Activated naive CD8-positive, alpha-beta T cell treated with anti-CD3 and anti-CD28 coated beads, Interleukin-2, amount 50 U/mL, for 16 hours (primary cell): ENCODE measurements at places on chromosomes 6 and 20.

- DNase-seq: no peak
These were observed 103.4 kb downstream of the TULP4 start for GRCh38 chr6:158415666-158416065.

DNA sequence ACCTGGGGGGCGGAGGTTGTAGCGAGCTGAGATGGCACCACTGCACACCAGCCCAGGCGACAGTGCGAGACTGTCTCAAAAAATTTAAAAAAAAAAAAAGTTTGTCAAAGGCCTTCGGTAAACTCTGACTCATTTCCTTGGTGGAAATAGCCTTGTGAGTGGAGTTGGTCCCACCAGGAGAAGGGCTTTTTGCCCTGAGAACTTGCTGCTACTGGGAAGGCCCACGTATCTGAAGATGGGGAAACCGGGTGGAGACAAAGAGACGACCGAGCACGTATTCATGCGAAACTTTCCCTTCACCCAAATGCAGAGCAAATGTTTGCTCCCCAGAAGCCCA lies 51.7 kb downstream of the SLC22A23 start:
- DNase-seq: no peak

GRCh38 chr6:22206106-22206505 lies 90.7 kb downstream of the PRL start:
- DNase-seq: no peak

GRCh38 chr6:88512951-88513350 lies 346.8 kb upstream of the CNR1 start:
- DNase-seq: no peak

GRCh38 chr6:113694278-113695077 lies 162.7 kb upstream of the MARCKS start:
- no peak for DNase-seq

DNA sequence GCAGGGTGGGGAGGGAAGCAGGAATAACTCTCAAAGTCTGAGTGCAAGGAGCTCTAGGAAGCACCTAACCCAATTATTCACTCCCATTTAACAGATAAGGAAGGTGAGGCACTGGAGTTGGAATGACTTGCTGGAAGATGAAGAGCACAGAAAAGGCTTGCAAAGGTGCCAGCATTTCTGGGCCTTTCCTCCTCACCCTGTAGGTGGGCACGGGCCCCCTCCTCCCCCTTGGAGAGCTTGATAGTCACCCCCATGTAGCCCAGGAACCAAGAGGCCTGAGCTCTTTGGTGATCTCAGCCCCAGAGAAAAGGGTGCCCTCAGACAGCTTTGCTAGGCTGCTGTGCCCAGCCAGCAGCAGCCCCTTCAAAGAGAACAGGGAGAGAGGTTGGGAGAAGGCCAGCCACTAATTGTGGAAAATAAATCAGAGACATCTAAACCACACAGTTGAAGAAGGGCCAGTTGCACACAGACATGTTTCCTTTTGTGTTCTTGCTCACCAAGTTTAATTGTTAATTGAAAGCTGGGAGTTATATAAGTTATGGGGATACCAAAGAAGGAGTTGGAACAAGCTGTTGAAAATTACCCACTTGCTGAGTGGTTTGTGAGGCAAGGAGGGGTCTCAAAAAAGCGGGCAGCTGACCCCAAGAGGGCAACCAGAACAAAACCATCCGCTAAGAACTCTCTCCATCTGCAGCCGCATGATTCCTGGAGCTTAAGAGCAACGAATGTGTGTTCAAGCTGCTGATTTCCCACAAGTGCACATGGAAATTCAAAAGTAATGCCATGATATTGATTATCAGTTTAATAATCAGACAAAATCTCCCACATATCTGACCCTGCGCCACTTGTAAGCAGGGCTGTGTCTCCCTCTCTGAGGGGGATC lies 77.0 kb downstream of the MRPL14 start:
- DNase-seq: no peak

- no peak for DNase-seq
These were observed 197.2 kb upstream of the GGTLC1 start for GRCh38 chr20:24185791-24186190.

GRCh38 chr6:12836009-12836408 lies 119.4 kb downstream of the PHACTR1 start:
- DNase-seq: no peak

- no peak for DNase-seq
These were observed 21.2 kb upstream of the NFATC2 start for GRCh38 chr20:51563486-51564332.

DNA sequence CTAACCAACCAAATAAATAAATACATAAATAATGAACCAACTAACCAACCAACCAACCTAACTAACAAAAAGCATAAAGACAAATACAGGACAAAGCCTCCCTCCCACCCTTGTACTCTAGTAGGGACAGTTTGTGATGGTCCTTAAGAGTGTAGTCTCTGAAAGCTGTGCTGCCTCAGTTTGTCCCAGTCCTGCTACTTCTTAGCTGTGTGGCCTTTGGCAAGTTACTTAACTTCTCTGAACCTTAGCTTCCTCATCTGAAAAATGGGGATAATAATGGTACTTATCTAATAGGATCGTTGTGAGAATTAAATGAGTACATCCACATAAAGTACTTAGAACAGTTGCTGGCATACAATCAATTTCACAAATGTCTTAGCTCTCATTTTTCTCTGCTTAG lies 232.6 kb upstream of the SUPT3H start:
- DNase-seq: no peak

- DNase-seq: no peak
These were observed 125.0 kb downstream of the FYN start for GRCh38 chr6:111748231-111748647.

GRCh38 chr20:44805979-44806620 lies 4.2 kb downstream of the RIMS4 start:
- DNase-seq: no peak

- no peak for DNase-seq
These were observed 34.5 kb downstream of the NTSR1 start for GRCh38 chr20:62742979-62743776.

- DNase-seq: no peak
These were observed 515.3 kb downstream of the TENT5A start for GRCh38 chr6:81237226-81237625.

GRCh38 chr6:15508931-15509330 lies 153.9 kb downstream of the DTNBP1 start:
- no peak for DNase-seq

GRCh38 chr20:20665606-20666332 lies 46.7 kb downstream of the RALGAPA2 start:
- DNase-seq: no peak

DNA sequence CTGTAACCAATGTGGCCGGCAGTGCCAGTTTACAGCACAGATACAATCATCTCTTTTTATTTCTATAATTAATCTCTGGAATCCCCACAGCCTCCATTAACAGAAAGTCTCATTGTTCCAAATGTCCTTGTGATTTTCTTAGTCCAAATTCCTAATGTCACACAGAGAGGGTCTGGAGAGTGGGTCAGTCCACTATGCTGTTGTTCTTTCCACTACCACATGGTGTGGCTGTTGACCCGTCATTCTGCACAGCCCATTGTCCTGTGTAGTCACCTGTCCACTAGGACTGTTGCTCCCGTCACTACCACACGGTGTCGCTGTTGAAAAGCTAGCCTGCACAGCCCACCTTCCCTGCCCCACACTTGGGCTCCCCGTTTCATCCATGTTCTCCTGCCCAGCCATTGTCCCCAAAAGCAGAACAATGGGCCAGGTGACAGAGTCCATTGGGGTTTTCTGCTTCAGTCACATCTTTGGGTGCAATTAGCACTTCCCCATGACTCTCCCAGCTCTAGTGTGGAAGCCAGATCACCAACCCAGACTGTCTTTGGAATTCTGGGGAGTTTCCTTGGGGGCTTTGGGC lies 8.6 kb upstream of the LBP start:
- DNase-seq: no peak

GRCh38 chr6:259901-260508 lies 32.3 kb upstream of the DUSP22 start:
- no peak for DNase-seq

DNA sequence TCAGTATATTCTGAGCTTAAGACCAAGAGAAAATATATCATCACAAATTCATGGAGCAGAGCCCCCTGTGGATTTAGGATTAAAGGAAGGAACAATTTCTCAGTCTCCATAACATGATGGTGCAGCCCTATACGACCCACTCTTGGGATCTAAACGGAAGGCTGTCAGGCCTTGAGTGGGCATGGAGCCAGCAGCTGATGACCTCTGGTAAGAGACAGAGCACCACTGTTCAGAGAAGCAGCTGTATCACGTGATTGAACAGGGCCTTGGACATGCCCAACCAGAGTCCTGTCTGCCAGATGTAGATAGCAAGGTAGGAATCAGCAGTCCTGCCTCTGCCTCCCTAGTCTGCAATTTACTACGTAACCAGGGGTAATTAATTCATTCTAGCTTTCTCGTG lies 259.4 kb upstream of the POU3F2 start:
- no peak for DNase-seq

GRCh38 chr6:12911427-12911826 lies 194.9 kb downstream of the PHACTR1 start:
- no peak for DNase-seq

GRCh38 chr6:10478187-10479040 lies 42.7 kb upstream of the GCNT2 start:
- no peak for DNase-seq

DNA sequence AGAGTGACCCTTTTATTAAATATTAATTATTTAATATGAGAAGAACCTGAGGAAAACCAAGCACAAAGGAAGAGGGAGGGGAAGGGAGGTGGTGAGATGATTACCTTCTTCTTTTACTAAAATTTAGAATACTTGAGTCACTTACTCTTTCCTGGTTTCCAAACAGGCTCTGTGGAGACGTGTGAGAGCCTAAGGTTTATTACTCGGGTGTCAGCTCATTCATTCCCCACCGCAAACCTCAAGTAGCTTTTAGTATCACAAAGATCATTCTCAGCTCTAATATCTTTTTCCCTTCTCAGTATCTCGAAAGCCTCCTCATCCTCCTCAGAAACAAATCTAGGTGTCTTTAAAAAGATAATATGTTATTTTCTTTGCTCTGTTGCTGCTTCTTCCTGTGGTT lies 497.2 kb upstream of the JARID2 start:
- DNase-seq: no peak

GRCh38 chr6:41636833-41637193 lies 1.5 kb upstream of the MDFI start:
- no peak for DNase-seq

DNA sequence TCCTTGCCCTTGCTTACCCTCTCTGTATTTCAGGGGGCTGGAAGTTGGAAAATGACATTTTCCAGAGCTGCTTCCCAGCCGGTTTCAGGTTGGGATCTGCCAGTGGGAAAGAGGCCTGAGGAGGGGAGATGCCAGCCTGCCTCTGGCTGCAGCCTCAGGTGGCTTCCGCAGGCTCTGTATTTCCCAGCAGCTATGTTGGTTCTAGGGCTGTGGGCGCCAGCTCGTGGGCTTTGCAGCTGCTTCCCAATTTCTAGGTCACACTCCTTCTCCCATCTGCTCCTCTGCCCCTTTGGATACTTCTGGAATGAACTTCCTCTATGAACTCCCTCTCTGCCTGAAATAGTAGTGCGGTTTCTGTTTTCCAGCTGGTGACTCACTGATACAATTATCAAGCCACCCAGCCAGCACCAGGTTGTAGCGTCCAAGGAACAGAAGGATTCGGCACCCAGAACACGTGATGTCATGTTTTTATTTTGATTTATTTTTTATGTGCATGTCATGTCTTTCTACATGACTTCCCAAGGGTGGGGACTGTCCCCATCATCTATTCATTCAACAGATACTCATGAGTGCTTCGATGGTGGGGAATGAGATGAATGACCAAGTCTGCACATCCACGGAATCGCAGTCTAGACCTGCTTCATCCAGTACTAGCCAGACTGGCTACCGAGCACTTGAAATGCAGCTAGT lies 38.0 kb downstream of the TGM2 start:
- no peak for DNase-seq

DNA sequence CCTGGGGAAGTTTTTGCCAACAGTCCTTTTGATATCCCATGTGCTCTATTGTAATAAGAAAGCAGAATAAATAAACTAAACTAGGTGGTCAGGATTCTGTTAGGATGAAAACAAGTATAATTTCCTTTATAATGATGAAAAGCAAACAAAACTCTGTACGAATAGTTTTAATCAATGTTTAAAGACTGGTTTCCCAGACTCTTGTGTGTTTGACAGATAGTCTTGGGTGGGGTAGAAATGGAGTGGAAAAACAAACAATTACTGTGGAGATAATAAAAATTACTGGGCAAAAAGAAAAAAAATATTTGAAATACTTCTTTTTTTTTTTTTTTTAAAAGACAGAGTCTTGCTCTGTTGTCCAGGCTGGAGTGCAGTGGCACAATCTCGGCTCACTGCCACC lies 152.1 kb upstream of the FLRT3 start:
- no peak for DNase-seq

DNA sequence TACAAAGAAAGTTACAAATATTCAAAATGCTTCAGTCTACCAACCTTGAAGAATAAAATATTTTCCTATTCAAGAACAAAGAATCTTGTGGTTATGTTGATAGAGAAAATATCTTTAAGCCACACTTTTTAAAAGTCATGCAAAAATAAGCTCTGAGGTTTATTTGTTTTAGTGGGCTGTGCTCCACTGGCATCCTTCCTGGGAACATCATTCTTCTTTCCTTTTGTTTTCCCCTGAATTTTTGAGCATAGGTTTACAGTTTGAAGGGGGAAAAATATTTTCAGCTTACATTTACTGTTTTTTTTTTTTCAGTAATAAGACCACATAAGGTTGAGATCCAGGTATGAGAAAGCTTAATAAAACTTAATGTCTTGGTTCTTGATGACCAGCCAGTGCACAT lies 72.0 kb upstream of the BACH2 start:
- DNase-seq: no peak

DNA sequence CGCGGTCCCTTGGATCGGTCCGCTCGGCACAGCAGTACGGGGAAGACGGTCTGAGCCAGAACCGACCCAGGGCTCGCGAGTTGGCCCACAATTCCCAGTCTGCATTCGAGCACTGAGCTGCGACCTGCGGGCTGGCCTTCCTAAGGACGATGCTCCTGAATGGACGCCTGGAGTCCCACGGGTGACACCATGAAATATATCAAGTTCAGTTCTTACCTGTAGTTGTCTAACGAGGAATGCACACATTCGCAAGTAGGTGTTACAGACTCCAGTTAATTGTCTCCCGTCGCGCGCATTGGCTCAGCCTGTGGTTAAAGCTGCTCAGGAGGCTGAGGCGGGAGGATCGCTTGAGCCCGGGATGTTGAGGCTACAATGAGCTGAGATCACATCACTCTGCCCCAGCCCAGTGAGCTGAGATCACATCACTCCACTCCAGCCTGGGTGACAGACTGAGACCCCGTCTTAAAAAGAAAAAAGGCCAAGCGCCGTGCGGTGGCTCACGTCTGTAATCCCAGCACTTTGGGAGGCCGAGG lies 802 bp downstream of the PEX7 start:
- DNase-seq: no peak

DNA sequence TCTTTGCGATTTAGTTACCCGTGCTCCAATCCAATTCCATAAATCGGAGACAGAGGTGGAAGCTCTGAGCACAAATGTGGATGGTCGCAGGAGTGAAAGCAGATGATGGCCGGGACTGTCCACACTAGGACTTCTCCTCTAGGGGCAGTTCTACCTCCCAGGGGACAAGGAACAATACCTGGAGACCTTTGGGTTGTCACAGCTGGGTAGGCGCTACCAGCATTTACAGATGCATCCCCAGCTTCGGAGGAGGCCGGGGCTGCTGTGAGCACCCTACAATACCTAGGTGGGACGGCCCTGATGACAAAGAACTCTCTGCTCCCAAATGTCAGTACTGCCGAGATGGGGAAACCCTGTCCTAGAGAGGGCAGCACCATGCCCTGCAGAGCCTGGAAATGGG lies 195.9 kb upstream of the CDH4 start:
- DNase-seq: no peak
